ENCODE measurements at places on chromosomes 2 and 18. TPM values are rescaled to one million over a fixed set of nuclear protein-coding genes. Genes with fewer than 3 reads are reported as not detected.

Gene GAD1
- total RNA-seq = not detected

Gene BOLL
- total RNA-seq = not detected

Gene FAHD2B
- 10.0 TPM for total RNA-seq

Gene EGR4
- total RNA-seq = not detected

Gene HOXD13
- not detected for total RNA-seq

Gene GCKR
- total RNA-seq = 0.61 TPM

Gene MYOM1
- total RNA-seq = 9.7 TPM

Gene AQP12A
- total RNA-seq = not detected

DNA sequence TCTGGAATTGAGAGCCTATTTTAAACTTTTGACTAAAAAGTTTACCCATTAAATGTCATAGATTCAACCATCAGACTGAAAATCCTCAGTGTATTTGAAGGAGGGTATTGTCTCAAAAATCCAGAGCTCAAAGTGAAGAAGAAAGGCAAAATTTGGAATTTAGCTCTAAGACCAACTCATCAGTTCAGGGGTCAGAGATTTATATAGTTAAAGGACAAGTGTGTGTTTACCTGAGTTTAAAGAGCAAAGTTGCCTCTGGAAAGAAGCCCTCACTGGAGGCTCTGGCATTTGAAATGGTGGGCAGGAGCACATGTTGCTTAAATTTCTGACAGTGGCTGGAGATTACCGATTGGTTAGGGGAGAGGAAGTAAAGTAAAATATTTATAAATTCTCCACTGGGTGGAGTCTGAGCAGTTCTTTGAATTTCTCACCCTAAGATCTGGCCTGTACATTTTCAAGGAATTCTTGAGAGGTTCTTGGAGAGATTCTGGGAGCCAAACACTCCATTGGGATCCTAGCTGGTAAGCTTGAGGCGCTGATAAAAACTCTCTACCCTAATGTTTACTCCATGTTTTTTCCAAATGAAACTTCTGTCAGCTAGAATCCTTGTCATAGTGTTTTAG lies at the start of gene KYNU:
Gene KYNU, plus strand, starts transcription at position 449 of the 623 bp plus-strand sequence. CDS start 7,704 bp downstream, outside the sequence.
- DNase-seq = no peak
- no peaks in the 10 kb centered on the region for H3K4me1 ChIP-seq
- H3K4me3 ChIP-seq = no peak within 1 kb of the TSS
- no peaks in the 10 kb centered on the region for H3K36me3 ChIP-seq

DNA sequence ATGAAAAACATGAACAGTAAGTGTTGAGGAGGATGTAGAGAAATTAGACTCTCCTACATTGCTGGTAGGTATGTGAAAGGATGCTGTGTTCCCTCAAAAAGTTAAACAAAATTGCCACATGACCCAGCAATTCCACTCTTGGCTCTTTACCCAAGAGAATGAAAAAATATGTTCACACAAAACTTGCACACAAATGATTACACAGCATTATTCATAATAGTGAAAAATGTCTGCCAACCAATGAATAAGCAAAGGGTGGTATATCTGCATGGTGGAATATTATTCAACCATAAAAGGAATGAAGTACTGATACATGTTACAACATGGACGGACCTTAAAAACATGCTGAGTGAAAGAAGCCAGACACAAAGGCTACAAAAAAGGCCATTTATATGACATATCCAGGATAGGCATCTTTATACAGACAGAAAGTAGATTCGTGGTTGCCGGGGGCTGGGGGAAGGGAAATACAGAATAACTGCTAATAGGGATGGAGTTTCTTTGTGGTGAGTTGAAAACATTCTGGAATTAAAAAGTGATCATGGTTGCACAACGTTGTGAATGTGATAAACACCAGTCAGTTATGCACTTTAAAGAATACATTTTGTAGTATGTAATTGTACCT lies 85.4 kb upstream of the MYO3B start:
- H3K27ac ChIP-seq = no peak overlapping the region
- no peaks in the 10 kb centered on the region for H3K36me3 ChIP-seq
- H3K27me3 ChIP-seq = no peaks in the 10 kb centered on the region

DNA sequence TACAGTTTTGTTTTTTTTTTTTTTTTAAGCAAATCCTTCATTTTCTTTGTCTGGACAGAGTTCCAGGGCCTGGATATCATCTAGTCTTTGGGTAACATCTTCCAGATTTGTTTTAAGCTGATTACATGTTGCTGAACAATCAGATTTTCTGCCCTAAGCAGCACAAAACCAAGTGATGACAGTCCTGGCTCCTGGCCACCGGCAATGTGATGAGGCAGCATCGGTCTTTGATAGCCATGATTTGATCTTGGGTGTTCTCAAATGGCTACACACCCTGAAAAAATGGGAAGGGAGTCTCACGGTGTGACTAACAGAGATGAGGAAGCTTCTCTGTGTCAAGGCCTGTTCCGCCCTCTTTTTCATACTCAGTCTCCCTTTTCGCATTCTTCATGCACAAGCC lies 708.6 kb upstream of the ZEB2 start:
- H3K4me1 ChIP-seq = no peaks in the 10 kb centered on the region
- peak; percentile 33 for DNase-seq
- H3K27me3 ChIP-seq = no peaks in the 10 kb centered on the region
- no peaks in the 10 kb centered on the region for H3K36me3 ChIP-seq
- H3K4me3 ChIP-seq = no peak overlapping the region
- no peak overlapping the region for H3K27ac ChIP-seq

- H3K27ac ChIP-seq = peak overlapping the region; percentile 99
- H3K4me3 ChIP-seq = peak overlapping the region; percentile 74
- H3K4me1 ChIP-seq = no peaks in the 10 kb centered on the region
- no peak for DNase-seq
- no peaks in the 10 kb centered on the region for H3K36me3 ChIP-seq
Observed at GRCh38 chr18:55585065-55585919, 2.7 kb downstream of the TCF4 start.

GRCh38 chr2:169480079-169480465 lies 778 bp downstream of the BBS5 start:
- H3K4me3 ChIP-seq = peak overlapping the region; percentile 55
- no peak for DNase-seq

- H3K27me3 ChIP-seq = no peaks in the 10 kb centered on the region
- no peaks in the 10 kb centered on the region for H3K36me3 ChIP-seq
- H3K4me1 ChIP-seq = no peaks in the 10 kb centered on the region
- H3K4me3 ChIP-seq = no peak overlapping the region
- peak overlapping the region; percentile 75 for H3K27ac ChIP-seq
Observed at GRCh38 chr18:424071-424661, 76.3 kb downstream of the COLEC12 start.

GRCh38 chr2:64367444-64368232 lies 86.3 kb upstream of the LGALSL start:
- H3K4me3 ChIP-seq = no peak overlapping the region
- no peaks in the 10 kb centered on the region for H3K36me3 ChIP-seq
- no peaks in the 10 kb centered on the region for H3K27me3 ChIP-seq
- no peak overlapping the region for H3K27ac ChIP-seq

DNA sequence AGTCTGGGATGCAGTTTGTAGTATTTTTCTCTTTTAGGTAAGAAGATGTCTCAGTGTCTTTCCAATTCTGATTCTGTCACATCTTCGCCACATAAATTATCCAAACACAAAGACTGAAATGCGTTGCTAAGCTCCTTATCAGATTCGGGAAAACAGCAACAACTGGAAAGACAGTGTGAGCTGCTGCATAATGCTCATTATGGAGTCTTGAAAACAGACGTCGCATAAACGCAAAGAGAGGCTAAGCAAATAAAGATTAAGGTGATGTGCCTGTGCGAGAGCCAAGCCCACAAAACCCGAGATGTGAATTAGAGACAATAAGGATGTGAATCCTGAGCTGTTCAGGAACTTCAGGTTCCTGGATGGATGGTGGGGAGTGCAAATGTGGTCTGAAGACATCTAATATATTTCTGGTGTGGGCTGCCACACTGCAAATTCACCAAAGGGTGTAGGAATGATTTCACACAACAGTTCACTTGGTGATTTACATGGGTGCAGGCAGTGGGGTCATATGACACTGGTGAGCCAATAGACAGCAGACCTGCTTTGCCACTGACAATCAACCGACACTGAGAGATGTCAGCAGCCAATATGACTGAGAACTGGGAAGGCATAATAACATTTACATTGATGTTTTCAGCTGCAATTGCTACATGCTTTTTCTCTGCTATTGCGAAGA lies 195.8 kb downstream of the MTX2 start:
- H3K36me3 ChIP-seq = no peaks in the 10 kb centered on the region
- no peaks in the 10 kb centered on the region for H3K4me1 ChIP-seq
- H3K4me3 ChIP-seq = no peak overlapping the region
- no peak for DNase-seq
- H3K27ac ChIP-seq = no peak overlapping the region

DNA sequence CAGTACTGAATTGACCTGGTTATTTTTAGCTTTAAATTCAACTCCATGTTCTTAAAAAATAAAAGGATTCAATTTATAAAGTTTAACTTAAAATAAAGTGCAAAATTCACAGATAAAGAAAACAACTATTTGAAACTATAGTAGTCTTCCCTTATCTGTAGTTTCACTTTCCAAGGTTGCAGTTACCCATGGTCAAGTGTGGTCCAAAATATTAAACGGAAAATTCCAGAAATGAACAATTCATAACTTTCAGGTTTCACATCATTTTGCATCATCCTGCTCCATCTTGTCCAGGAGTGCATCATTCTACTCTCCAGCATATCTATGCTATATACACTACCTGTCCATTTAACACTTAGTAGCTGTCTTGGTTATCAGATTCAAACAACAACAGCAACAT lies 54.5 kb upstream of the ZNF804A start:
- H3K36me3 ChIP-seq = no peaks in the 10 kb centered on the region
- no peaks in the 10 kb centered on the region for H3K27me3 ChIP-seq
- no peak overlapping the region for H3K4me3 ChIP-seq
- no peak for DNase-seq

DNA sequence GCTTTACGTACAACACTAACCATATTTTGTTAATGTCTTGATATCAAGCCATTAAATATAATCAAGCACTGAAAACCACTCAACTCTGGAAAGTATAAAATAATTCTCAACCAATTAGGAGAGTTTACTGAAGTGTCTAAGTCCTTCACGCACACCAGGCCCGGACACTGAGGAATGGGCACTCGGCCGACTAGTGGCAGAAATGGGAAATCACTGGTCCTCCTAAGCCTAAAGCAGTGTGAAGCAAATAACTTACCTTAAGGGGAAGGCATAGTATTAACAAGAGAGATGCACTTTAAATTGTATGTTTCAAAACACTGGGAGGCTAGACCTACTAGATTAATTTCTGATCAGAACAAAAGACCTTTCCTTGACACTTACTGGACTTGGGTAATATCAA lies 45.7 kb downstream of the FAM210A start:
- no peak overlapping the region for H3K4me3 ChIP-seq
- H3K4me1 ChIP-seq = no peaks in the 10 kb centered on the region
- no peaks in the 10 kb centered on the region for H3K27me3 ChIP-seq
- peak; percentile 31 for DNase-seq
- no peaks in the 10 kb centered on the region for H3K36me3 ChIP-seq

DNA sequence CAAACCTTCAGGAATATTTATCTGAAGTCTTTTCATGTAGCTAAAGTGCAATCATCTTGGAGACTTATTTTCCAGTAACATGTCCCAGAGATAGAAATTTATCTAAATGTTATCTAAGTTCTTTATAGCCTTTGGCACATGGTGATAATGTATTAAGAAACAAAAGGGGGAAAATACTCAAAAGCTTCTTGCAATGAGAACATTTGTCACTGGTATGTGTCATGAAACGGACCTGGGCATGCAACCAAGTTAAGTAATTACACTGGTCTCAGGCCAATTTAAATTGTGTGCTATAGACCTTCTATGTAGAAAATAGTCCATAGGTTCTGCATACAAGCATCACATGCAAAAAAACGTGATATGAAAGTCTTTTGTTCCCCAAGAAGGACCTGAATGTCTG lies 136.2 kb downstream of the SLC8A1 start:
- H3K27me3 ChIP-seq = no peaks in the 10 kb centered on the region
- DNase-seq = peak; percentile 24
- no peaks in the 10 kb centered on the region for H3K4me1 ChIP-seq
- H3K36me3 ChIP-seq = no peaks in the 10 kb centered on the region
- no peak overlapping the region for H3K4me3 ChIP-seq

- no peak overlapping the region for H3K4me3 ChIP-seq
- H3K36me3 ChIP-seq = no peaks in the 10 kb centered on the region
- DNase-seq = no peak
- no peak overlapping the region for H3K27ac ChIP-seq
Observed at GRCh38 chr18:8559612-8560186, 49.5 kb upstream of the RAB12 start.

DNA sequence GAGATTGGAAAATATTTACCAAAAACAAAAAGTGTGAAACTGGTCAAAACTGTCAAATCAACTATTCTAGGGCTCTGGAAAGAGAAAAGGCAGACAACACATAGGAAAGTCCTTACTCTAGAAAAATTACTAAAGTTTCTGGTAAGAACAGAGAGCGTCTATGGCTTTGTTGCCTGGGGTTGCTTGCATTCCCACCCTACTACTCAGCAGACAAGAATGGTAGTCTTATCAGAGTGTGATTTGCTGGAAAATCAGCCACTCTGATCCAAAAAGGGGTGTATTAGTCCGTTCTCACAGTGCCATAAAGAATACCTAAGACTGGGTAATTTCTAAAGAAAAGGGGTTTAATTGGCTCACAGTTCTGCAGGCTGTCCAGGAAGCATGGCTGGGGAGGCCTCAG lies 50.3 kb upstream of the CDH20 start:
- H3K27me3 ChIP-seq = no peaks in the 10 kb centered on the region
- H3K4me3 ChIP-seq = no peak overlapping the region
- no peaks in the 10 kb centered on the region for H3K36me3 ChIP-seq
- no peak overlapping the region for H3K27ac ChIP-seq
- DNase-seq = no peak
- no peaks in the 10 kb centered on the region for H3K4me1 ChIP-seq

DNA sequence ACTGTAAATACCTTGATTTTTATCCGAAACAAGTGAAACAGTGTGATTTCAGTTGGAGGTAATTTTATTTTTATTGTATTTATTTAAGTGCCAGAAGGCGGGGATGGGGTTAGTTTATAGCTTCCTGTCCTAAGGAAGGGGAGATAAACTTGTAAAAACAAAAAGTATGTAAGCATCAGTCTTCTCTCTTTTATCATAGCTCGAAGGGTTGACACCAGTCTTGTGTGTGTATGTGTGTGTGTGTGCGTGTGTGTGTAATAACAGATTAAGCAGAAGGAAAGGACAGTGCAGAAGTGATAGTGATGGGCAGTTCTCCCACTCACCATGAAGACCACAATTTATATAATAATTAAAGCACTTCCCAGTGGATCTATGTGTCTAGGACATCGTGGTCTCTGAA lies 793.3 kb downstream of the PLCL1 start:
- DNase-seq = no peak
- no peak overlapping the region for H3K27ac ChIP-seq
- no peak overlapping the region for H3K4me3 ChIP-seq
- no peaks in the 10 kb centered on the region for H3K27me3 ChIP-seq
- H3K36me3 ChIP-seq = no peaks in the 10 kb centered on the region

Data from uterus (tissue), 4 donors.